Keratinocyte (primary cell): ENCODE measurements at places on chromosomes 5 and 9.

DNA sequence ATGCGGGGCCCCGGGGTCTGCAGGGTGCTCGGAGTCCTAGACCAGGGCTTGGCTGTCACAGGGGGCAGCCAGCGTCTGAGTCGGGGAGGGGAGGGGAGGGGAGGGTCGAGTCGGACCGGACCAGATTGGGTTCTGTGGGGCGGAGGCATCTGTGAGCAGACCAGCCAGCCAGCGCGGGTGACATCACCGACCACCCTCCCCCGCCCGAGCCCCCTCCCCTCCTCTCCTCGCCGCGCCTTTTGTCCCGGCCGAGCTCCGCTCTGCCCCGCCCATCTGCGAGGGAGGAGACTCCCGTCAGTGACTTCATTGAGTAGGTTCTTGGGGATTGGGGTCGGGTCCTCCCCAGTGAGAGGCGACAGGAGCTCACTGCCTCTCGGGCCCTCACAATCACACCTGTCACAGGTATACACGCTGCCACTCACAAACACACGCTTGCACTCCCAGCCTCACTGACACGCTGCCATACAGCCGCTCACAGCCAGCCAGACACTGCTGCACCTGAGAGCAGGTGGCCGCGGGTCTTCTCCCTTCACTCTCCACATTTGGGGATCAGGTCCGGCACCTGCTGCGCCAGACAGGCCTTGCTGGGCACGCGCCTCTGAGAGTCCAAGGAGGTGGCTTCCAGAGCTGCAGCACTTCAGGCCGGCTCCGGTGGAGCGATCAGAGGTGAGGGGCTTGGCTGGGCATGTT, 546 bp downstream of the DNAJB5 start:
- DNase-seq, result no peak

DNA sequence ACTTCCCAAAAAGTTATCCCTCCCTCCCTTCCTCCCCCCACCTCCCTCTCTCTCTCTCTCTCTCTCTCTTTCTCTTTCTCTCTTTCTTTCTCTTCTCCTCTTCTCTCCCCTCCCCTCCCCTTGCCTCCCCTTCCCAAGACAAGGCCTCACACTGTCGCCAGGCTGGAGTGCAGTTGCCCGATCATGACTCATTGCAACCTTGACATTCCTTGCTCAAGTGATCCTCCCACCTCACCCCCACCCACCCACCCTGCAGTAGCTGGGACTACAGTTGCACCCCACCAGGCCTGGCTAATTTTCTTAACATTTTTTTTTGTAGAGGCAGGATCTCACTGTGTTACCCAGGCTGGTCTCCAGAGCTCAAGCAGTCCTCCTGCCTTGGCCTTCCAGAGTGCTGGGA, 32.8 kb downstream of the VPS13A start:
- no peak for DNase-seq

- no peak for DNase-seq
Observed at GRCh38 chr5:135398160-135398854, 724 bp downstream of the MACROH2A1 start.

GRCh38 chr5:143229896-143230675, 173.4 kb downstream of the NR3C1 start:
- no peak for DNase-seq

DNA sequence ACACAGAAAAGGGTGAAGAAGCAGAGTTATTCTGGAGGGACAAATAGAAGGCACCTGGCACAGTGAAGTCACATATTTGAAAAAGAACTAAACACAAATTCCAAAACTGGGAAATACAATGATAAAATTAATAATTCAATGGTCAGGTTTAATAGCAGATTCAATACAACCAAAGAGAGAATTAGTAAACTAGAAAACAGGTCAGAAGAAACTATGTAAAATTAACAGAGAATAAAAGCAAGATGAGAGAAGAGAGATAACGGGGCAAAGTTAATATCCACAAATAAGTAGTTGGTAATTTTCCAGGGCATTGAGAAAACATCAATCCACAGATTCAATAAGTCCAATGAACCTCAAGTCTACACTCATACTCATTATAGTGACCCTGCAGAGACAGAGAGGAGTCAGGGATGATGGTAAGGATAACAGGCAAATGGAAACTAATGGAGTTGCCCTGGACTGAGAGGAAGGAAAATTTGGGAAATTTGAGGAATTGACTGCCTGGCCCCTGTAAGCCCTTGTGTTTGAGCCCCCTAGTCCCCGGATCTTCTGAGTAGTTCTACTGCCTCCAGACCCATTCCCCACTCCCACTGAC, 8.3 kb upstream of the ERGIC1 start:
- no peak for DNase-seq

DNA sequence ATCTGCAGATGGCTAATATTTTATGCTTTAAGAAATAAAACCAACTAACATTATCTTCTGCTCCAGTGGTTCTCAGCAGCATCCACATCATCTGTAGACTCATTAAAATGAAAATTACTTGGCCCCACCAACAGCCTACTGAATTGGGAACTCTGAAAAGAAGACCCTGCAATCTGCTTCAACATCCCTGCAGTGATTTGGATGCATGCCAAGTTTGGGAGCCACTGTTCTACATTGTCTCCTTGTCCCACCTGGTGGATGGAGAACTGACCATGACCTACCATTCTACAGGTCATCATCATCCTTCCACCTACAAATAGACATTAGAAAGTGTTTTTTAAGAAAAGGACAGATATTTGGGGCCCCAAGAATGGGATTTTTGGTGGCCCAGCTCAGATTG, 71.1 kb downstream of the ACER2 start:
- DNase-seq, result no peak

GRCh38 chr5:17257705-17258273, 40.4 kb downstream of the BASP1 start:
- DNase-seq, result no peak

- no peak for DNase-seq
Observed at GRCh38 chr5:24899180-24899579, 254.4 kb upstream of the CDH10 start.

- DNase-seq, result no peak
Observed at GRCh38 chr5:90921418-90921973, 362.9 kb downstream of the ADGRV1 start.

- DNase-seq, result no peak
Observed at GRCh38 chr9:133775951-133776905, 38.1 kb upstream of the SARDH start.

GRCh38 chr9:132943651-132944293, 644 bp downstream of the TSC1 start:
- DNase-seq, result no peak

- DNase-seq, result no peak
Observed at GRCh38 chr5:139689631-139690063, 41.5 kb downstream of the CXXC5 start.

DNA sequence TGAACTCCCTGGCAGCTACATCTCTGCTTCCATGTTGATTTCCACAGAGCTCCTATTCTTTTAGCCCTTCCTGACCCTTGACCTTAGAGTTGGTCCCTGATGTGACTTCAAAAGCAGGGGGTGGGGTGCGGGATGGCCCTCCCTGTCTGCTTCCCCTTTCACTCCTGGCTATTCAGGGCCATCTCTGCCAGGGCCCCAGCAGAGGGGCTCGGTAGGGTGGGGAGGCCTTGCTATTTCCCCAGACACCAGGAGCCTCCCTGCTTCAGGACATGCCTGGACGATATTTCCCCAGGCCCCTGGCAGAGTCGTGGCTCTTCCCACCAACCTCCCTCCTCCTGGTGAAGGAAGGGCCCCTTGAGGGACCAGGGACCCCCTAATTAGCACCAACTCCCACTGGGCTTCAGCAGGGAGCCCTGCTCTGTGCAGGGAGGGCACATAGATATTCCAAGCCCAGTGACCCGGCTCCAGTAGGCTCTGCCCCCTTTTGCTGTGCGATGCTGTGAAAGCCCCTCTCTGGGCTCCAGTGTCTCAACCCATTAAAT, 17.3 kb downstream of the CORO2A start:
- no peak for DNase-seq

DNA sequence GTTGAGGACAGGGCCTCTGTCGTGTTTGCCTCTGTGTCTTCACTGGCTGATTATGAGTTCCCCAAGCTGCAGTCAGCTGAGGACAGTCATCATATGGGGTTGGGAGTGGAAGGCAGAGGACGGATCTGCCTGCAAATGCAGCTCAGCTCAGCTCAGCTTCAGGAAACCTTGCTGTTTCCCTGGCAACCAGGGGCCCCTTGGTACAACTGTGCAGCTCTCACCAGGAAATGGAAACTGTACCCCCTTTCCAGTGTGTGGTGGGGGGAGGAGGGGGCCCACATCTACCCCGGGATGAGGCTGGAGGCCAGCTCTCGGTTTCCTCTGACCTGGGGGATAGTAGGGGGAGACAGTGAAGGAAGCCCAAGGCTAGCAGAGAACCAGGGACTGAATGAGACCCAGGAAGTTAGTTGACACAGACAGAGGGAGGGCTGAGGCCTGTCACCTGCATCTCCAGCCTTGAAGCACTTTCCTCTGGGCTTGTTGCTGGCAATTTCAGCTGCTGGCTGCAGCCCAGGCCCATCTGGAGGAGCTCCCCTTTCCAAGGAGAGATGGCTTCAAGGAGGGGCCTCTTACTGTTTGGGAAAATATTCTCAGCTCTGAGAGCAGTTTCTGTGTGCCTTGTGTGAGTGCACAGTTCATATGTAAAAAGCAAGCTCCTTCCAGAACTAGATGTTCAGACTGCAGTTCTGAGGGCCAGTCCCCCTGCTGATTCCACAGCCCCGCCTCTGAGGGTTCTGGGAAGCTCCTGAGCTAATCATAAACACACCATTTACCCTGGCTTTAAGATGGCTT, 6.9 kb downstream of the ANXA6 start:
- no peak for DNase-seq

- no peak for DNase-seq
Observed at GRCh38 chr5:34037726-34038125, 5.3 kb downstream of the C1QTNF3 start.

- no peak for DNase-seq
Observed at GRCh38 chr5:5572010-5572865, 149.8 kb downstream of the ICE1 start.

GRCh38 chr9:90539286-90539685, 103.3 kb downstream of the DIRAS2 start:
- DNase-seq, result no peak

DNA sequence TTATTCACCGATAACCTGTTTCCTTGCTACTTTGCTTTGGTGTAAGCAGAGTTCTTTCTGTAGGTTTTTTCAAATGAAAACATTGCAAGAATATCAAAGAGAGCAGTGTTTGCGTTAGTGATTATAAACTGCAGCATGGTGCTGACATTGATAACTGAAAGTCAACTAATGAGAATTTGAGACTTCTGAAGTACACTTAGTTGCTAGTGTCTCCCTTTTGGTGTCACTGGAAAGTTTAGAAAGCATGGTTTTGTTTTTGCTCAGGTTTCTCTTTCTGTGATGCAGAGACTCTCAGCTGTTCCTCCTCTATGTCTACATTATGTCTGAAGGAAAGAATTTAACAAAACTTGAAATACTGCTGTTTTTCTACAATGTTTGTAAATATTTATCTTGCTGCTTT, 80.2 kb upstream of the ZNF169 start:
- DNase-seq, result no peak

- no peak for DNase-seq
Observed at GRCh38 chr9:72274441-72274840, 90.6 kb downstream of the ZFAND5 start.

DNA sequence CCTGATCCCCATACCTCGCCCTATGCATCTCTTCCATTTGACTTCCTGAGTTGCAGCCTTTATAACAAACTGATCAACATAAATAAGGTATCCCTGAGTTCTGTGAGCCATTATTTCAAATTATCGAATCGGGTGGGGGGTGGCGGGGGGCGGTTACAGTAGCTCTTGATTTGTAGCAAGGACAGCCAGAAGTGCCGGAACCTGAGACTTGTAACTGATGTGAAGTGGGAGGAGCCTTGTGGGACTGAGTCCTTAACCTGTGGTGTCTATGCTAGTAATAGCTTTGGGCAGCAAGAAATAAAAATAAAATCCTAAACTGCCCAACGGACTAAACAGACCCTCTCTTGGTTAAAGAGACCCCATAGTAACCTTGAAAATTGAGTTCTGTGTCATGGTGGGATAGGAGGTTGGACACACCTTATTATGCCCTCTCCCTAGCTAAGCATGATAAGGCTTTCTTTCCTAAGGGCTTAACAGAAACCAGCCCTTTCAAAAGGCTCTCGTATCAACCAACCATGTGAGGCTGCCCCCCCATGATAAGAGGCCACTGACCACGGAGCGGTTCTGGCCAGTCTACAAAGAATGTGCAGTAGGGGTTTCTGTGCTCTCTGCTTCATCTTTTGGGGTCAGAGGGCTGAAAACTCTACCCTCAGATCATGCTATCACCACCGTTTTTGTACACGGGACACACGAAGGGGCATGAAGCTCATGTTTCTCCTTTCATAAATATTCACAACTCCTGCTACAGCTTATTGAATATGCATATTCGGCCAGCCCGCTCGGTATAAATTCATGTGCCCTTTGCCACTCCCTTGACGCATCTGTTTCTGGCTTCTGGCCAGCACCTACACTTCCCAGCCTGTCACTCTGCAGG, 39.5 kb upstream of the IQGAP2 start:
- DNase-seq, result no peak

DNA sequence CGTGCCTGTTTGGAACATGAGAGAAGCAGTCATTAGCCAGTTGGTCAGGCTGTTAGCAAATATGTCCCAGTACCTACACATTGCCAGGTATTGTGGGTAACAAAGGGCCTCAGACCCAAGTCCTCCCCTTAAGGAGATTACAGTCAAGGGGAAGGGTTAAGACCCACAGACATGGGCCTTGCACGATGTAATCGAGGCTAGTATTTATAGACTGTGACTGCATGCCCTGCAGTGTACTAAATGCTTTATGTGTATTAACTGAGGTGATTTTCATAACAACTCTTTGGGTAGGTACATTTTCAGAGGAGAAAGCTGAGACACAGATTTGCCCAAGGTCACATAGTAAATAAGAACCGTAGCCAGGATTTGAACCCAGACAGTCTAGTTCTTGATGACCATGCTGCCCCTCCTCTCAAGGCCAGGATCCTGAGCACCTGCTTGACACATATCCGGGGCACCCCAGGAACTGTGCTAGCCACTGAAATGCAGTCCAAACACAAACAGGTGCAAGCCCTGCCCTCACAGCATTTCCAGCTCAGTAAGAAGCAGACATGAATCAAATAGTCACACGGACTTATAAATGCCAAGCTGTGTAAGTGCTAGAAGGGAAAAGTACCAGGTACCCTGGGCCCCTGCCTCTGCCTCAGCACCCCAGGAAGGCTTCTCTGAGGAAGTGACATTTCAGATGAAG, 32.0 kb upstream of the GRPEL2 start:
- no peak for DNase-seq

DNA sequence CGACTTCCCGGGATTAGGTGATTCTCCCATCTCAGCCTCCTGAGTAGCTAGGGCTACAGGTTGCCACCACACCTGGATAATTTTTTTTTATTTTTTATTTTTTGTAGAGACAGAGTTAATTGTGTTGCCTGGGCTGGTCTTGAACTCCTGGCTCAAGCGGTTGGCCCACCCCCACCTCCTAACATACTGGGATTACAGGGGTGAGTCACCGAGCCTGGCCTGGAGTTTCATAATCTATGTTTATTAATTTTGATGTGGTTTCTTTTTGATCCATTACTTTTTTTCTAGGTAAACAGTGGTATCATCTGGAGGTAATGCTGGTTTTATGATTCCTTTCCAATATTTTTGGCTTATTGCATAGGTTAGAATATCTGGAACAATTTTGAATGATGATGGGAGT, 54.2 kb downstream of the KIAA1958 start:
- no peak for DNase-seq
